Stimulated activated CD4-positive, alpha-beta T cell treated with anti-CD3 and anti-CD28 coated beads, Interleukin-15, amount 100 ng/mL, for 1 hour (primary cell): ENCODE measurements at places on chromosomes 3 and 15.

DNA sequence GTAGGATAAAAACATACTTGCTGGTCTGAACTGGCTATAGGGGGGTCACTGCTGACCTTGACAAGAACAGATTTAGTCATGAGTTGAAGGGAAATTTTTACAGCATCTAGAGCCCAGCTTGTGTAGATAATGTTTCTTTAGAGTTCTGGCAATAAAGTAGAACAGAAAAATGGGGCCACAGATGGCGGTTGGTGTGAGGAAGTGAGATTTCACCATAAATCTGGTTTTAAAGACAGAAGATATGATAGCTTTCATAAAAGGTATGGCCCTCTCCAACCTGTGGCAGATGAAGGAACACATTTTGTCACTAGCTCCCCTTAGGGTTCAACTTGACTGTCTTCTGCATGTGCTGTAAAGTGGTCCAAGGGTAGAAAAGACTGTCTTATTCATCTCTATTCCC is 24.3 kb upstream of the IMPDH2 start:
- no peak for DNase-seq

DNA sequence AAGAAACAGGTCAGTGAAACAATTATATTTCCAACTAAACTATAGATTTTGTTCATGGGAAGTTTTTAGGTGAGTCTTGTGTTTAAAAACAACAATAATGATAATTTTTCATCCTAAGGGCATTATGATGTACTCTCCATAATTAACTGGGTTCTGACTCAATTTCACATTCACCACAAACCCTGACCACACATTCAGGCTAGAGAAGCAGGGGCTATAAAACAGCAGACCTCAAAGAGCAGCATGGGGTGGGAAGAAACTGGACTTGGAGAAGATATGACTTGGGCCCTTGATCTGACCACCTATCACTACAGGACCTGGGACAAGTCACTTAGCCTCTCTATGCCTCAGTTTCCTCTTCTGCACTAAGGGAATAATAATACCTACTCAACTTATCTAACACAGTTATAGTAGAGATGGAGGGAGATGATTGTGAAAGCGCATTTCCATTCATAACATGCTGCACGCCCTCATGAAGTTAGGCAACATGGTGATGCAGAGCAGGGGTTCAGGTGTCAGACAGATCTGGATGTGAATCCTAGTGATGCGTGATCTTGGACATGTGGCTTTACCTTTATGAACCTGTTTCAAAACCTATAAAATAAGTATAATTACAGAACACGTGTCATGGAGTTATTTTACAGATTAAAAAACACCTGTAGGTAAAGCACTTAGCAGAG is 63.0 kb upstream of the ACP3 start:
- DNase-seq: no peak

DNA sequence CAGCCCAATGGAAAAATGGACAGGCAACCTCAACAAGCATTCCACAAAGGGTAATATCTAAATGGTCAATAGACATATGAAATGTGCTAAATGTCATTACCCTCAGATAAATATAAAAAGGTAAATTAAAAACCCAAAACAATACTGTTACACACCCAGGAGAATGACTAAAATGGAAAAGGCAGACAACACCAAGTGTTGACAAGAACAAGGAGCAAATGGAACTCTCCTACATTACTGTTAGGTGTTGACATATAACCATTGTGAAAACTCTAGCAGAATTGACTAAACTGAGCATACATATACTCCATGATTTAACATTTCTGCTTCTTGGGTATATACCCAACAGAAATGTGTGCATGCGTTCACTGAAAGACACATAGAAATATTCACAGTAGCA is 25.3 kb upstream of the SLC6A11 start:
- no peak for DNase-seq

DNA sequence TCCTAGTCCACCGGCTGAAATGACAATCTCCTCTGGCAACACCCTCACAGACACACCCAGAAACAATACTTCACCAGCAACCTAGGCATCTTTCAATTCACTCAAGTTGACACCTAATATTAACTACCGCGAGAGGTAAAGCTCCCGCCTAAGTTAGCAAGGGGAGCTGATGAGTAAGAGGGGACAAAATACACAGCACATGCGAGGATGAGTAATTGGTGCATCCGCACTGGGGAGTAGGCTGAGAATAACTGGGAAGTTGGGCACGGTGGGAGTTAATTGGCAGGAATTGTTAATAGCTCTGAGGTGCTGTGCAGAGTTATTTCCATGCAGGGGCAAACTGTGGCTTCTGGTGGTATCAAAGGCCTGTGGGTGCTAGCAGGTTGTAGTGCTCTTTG is 14.5 kb upstream of the PLD1 start:
- DNase-seq: no peak

GRCh38 chr3:133865136-133865855 is 30.4 kb downstream of the RAB6B start:
- DNase-seq: no peak

GRCh38 chr3:61233746-61234145 is 17.5 kb downstream of the FHIT start:
- DNase-seq: no peak

GRCh38 chr15:98719137-98719740 is 70.9 kb downstream of the IGF1R start:
- DNase-seq: no peak

DNA sequence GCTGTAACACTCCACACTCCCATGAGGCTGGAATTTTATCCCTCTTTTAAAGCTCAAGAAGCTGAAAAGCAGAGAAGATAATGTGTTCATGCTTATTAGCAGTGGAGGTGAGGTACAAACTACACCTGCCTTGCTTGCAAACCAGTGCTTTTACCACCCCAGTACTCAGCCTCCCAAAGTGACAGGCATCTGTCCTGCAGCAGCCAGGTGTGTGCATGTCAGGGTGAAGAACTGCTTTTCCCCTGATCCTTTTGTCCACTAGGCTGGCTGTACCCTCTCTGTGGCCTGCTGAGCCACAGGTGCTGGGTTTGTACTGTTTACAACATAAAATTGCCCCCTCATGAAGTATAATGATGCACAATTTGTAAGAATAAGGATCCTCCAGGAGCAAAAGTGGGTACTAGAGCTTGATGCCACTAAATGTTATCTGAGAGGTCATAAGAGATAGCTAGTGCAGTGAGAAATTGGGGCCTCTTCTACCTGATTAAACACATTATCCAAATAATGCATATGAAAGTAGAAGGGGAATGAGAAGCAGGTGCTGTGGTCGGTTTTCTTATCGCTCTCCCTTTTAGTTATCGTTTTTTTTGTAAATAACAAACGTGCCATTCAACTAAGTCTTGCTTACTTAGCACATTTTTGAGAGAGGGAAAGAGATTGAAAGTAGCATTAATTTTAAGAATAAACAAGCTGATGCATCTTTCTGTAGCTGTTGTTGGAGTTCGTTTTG is 39.2 kb upstream of the GADL1 start:
- DNase-seq: no peak

- DNase-seq: no peak
Measured at GRCh38 chr3:127796045-127796830, 26.1 kb downstream of the MGLL start.

- no peak for DNase-seq
Measured at GRCh38 chr3:175149675-175150074, 290.5 kb downstream of the NAALADL2 start.

DNA sequence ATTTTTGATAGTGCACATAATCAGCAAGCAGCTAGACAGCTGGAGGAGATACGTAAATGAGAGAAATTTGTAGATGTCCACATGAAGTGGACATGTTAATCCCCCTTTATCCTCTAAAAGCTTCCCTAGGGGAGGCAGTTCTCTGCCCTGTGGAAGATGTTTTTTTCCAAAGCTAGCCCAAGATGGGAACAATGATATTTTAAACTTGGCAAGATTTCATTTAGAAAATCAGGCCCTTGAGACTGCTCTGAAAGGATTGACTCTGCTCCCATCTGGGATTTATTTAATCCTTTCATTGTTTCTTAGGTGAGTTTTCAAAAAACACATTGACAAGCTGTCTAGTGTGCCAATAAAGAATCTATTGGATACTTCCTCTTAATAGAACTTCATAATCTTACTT is 92.0 kb downstream of the SYNPR start:
- DNase-seq: no peak

- no peak for DNase-seq
Measured at GRCh38 chr3:96657710-96658109, 156.7 kb upstream of the EPHA6 start.

- no peak for DNase-seq
Measured at GRCh38 chr15:71008250-71008870, 106.9 kb upstream of the THSD4 start.

DNA sequence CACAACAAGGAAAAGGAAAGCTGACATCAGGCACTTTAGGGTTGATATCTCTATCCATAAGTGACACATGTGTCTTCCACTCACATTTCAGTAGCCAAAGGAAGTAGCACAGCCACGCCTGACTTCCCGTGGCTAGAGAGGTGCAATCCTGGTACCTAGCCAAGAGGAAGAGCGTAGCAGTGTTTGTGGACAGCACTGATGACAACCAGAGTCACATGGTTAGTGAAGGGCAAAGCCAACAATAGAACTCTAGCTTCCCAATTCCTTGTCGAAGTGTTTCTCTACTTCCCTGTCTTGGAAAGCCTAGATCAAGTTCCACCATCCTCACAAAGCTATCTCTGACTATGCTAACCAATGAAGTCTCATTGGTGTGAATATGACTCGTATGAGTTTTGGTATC is 189.2 kb downstream of the RSL24D1 start:
- DNase-seq: no peak

DNA sequence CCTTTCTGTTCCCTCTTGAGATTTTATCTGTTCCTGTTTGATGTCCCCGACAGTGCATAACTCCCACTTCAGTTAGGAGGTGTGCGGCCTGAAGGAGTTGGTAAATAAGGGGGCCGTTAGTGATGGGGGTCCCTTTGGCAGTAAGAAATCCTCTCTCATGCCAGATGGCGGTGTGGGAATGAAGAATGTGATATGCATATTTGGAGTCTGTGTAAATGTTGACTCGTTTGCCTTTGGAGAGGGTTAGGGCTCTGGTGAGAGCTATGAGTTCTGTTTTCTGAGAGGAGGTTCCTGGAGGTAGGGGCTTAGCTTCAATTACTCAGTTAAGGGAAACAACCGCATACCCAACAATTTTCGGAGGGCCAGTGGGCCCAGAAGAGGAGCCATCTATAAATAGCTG is 38.8 kb upstream of the RNF7 start:
- DNase-seq: no peak

DNA sequence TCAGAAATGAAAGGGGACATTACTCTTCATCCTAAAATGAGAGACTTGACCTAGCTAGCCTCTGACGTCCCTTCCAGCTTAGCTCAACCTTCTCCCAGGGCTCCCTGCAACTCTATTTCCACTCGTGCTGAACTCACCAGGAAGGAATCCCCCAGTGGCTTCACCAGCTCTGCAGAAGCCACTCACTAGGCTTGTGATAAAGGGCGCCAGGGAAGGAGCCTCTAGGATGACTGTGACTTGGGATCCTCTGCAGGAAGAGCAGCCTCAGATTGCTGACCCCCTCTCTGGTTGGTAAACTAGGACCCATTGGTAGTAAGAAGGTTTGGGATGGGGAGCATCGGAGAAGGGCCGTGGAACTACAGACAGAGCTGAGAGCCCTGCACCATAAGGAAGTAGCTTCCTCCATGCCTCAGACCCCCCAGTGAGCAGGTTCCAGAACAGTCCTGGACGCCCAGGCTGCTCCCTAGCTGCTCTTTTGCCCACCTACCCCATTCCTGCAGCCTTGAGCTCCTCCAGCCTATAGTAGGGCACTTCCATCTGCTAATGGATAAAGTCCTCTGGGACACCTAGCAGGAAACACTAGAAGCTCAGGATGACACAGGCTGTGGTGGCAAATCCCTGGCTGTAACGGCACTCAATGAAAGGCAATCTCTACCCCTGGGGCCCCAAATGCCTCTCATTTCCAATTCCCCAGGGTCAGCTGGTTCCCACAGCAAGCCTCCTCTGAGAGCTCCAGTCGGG is 26.0 kb downstream of the PLA2G4F start:
- no peak for DNase-seq

DNA sequence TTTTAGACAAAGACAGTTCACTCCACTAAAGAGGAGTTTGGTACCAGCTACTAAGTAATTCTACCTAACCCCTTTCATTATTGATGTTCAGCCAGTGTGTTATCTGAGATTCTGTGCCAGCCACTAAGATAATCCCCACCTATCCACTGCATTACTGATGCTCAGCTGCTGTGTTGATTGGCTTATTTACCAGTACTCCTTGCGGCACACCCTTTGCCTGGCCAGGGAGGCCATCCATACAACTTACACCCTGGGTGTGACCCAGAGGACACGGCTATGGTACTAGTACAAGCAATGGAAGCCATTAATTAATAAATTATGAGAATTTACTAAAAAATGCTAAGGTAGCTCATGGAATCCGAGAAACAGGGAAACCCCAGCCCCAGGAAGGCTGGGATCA is 290.7 kb upstream of the CTNNB1 start:
- DNase-seq: no peak

GRCh38 chr3:136720091-136720490 is 32.1 kb downstream of the STAG1 start:
- no peak for DNase-seq

GRCh38 chr3:137764563-137765309 is 621 bp downstream of the SOX14 start:
- DNase-seq: no peak

DNA sequence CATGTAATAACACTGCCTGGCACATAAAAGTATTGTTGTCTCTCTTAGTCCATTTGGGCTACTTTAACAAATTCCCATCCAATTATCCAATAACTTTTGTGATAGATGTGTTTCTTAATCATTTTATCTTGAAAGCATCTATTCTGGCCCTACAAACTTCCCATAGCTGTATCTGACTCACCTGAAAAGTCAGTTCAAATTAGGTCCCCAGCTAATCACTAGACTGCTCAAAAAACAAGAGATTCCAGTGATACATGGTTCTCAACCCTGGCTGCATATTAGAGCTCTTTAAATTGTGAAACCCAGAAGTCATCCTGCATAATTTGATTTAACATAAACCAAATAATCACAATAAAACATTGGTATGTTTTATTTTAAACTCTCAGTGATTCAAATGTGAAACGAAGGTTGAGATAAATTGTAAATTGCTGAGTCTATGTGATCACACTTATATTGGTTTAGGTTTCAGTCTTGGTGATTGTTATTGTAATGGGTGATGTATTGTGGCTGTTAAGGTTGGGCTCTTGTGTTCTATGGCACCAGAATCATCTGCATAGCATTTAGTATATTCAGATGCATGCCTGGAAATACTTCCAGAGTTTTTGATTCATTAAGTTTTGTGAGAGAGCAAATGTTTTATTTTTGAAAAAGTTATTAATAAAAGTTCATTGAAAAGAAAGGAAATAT is 268.9 kb upstream of the KCNMB2 start:
- DNase-seq: no peak

GRCh38 chr15:67840749-67841512 is 1.1 kb upstream of the RNU6-1 start:
- no peak for DNase-seq

DNA sequence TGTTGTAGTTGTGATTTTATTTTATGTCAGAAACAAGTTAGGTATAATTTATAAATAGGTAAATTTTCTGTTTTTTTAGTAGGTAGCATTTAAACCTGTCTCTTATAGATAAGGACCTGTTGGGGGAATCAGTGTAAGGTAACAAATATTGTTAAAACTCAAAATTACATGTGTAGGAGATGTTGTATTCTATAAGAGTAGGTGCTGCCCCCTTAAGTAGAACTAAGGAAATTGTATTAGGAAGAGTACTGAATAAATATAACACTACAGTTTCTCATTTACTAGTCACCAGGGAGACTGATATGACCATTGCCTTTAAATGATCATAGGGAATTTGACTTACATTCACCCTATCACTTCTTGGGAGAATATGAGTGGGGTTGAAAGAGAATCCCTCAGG is 31.2 kb downstream of the SLC25A36 start:
- no peak for DNase-seq

- DNase-seq: no peak
Measured at GRCh38 chr3:87201727-87202126, 25.4 kb upstream of the CHMP2B start.
